ENCODE measurements at places on chromosomes 4 and X.

GRCh38 chrX:40172401-40173142, 74.8 kb upstream of the BCOR start:
- no peak for DNase-seq

DNA sequence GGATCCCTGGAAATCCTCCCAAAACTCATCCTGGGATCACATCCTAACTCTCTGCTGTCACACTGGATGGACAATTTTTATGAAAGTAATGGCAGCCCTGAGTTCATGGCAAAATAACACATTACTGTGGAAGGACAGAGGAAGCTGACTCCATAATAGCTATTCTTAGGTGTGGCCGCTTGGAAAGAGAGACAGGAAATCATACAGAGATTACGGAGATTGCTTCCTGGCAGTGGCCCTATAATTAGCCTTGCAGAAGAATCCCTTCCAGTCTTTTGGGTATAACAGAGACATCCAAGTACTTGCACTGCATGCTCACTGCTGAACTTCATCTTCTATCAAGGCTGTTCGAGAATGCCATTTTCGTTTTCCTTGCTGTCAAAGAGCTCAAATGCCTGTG, 133.1 kb upstream of the VCX start:
- no peak for DNase-seq

DNA sequence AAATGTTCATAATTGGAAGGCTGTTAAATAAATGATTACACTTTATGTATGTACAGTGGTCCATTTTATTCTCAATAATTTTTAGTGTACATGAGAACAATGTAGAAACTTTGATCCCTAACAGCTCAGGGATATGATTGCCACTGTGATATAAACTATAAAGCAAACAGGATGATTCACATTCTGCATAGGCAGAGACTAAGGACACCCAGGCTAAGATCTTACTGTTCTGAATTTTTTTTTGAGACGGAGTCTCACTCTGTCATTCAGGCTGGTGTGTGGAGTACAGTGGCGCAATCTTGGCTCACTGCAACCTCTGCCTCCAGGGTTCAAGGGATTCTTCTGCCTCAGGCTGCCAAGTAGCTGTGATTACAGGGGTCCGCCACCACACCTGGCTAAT, 186.6 kb downstream of the PDGFC start:
- DNase-seq: no peak

DNA sequence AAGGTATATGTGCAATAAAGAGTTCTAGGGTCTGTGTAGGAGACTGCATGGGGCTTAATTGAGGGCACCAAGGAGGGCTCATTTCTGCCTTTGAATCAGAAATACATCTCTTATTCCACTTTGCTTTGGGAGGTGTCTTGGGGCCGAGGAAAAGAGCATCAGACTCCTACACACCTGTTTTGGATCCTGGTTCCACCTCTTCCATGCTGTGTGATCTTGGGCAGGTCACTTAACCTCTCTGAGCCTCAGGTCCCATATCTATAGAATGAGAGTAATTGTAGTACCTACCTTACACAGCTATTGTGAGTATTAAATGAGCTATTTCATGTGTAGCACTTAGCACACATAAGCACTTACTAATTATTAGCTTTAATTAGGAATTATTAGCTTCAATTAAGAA, 100.6 kb downstream of the RTL5 start:
- DNase-seq: no peak

DNA sequence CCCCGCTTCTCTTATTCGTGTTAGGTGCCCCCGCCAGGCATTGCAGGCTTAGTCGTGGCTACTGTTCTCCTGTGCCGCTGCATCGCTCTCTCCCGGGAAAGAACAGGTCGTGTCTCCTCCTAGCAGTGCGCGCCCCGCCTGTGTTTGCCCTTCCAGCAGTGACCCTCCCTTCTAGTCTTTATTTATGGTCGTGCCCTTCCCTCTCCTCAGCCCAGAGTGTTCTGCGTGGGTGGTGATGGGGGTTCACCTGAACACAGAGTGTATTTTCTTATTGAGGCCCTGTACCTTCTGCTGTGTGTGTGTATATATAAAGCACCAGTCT, 15.2 kb downstream of the USP11 start:
- DNase-seq: no peak

GRCh38 chr4:42617030-42617429, 39.9 kb downstream of the ATP8A1 start:
- no peak for DNase-seq

DNA sequence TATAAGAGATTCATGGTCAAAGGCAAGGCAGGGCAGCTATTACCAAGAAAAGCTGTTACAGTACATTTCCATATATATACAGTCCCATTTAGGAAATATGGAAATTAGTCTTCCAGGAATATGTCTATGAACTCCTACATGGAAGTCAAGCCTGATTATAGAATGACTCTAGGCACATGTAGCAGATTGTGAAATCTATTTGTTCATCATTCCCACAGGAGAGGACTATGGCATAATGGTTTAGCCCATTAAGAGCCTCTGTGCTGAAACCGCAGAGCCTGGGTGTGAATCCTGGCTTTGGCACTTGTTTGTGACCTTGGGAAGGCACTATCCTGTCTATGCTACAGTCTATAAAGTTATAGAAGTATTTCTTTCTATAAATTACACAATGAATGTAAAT, 764.8 kb downstream of the RAPGEF2 start:
- no peak for DNase-seq

DNA sequence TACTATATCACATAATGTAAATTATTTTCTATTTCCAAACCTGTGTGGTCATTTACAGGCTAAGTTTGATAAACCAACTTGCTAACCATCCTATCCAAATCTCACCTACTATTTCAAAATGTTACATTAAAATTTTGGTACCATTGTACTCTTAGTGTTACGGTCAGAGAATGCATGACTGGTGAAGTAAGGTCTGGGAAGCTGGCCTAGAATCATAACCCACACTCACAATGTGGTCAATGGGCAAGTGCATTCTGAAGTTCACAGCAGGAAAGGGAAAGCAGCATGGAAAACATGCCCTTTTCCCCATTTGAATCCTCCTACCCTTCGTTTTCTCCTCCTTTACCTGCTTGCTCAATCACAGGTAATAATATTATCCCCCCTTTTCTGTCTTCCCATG, 54.4 kb downstream of the PPP3CA start:
- DNase-seq: no peak

DNA sequence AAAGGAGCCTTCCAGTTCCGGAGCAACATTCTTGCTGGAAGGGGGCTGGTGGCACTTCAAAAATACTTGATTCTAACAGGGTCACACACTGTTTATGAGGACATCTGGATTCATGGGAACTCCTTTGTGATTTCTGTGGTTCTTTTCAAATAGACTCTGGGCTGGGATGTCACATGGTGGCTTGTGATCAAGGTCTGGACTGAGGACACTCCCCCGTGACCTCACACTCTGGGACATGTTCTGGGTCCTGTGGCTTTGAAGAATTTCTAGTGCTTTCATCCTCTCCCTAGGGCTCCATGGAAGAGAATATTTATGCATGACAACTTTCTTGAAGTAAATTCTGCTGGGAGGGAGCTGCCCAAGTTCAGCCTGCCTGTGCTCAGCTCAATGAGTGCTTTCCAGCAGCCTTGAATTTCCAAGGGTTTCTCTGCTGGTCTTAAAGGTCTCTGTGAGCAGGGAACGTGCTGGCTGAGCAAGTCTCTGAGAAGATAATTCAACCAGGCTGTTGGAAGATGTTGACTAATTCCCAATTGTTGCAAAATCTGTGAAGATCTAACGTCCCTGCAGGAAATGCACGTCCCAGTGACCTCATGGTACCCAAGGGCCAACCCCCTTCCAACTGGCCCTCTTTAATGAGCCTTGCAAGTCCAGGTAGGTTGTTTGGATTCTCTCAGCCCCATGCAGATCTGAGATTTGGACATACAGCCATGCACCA, 36.3 kb downstream of the GPR143 start:
- DNase-seq: no peak

DNA sequence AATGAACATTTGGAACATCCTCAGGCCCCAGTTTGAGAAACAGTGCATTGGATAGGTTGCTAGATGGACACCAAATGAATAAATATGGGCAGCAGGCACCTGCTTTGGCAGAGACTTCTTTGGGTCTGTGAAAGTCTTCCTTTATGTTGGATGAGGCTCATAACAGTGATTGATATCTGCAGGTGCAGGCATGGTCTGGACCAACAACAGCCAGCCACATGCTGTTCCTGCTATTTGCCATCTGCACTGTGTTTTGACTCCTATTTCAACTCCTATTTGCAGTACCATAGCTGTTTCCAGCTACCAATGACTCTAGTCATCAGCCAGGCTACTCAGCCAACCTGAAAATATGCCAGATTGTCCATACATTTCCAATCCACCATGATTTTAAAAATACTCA, 60.9 kb downstream of the ANAPC4 start:
- DNase-seq: no peak

- DNase-seq: no peak
Measured at GRCh38 chrX:38595801-38596200, 34.5 kb downstream of the TSPAN7 start.

DNA sequence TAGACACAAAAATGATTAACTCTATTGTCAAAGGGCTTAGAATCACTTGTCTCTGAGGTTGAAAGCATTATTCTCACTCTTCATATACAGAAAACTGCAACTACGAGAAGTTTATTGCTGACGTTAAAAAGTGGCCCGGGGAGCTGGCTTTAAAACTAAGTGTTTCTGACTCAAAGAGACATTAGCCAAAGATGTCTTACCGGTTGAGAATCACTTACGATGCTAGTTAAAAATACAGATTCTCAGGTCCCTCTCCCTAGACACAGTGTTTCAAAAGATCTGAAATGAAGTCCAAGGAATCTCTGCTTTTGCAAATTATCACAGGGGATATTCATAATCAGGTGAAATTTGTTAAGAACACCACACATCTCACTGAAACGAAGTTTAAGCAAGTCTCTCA, 1.2 kb downstream of the GNPDA2 start:
- peak; percentile 44 for DNase-seq
